NCI-H2171 treated with DMSO at 0.1 percent for 48 hours (cell line): ENCODE measurements at places on chromosomes 12 and 14.

- DNase-seq, result peak; percentile 31
Observed at GRCh38 chr14:46344327-46344937, 307.1 kb downstream of the RPL10L start.

GRCh38 chr12:109782326-109782703, 50.9 kb downstream of the TRPV4 start:
- DNase-seq, result no peak

DNA sequence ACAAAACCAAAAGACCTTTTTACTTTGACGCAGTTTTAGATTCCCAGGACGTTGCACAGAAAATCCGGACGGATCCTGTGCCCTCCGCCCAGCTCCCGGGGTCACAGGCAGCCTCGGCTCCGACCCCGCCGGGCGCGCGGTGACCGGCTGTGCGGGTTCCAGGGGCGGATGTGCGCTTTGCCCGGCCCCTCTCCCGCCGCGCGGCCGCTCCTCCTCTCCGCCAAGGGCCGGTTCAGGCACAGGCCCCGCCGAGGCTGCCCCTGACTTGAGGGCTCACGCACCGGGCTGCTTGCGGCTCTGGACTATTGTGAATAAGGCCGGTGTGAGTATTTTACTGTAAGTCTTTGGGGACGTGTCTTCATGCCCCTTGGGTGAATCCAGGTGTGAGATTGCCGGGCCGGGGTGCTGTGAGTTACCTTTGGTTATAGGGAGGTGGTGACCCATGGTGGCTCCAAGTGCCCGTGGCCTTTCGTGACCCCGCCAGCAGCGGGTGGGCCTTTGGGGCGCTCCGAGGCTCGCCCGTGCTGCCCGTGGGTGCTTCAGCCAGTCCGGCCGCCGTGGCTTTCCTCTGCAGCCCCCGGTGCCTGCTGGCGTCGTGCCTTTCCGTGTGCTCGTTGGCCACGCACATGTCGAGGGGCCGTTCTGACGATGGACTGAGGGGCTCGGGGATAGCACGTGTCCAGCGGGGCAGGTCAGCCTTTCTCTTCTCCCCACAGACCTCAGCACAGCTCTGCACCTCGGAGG, 45.9 kb downstream of the NOC4L start:
- peak; percentile 34 for DNase-seq

DNA sequence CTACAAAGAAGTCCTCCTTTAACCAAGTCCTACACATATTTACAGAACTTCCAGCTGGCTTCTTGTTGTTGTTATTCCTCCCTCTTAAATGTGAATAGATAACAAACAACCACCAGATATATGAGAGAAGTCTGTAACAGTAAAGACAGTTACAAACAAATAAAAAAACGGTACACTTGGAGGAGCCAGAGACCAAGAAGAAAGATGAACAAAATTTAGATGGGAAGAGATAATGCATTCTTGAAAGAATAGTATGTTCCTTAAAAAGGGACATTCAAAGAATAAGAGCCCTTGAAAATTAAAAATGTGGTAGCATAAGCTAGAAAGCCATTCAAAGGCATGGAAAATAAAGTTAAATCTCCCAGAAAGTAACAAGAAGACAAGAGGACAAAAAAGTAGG, 25.9 kb downstream of the SLCO1A2 start:
- DNase-seq, result no peak

DNA sequence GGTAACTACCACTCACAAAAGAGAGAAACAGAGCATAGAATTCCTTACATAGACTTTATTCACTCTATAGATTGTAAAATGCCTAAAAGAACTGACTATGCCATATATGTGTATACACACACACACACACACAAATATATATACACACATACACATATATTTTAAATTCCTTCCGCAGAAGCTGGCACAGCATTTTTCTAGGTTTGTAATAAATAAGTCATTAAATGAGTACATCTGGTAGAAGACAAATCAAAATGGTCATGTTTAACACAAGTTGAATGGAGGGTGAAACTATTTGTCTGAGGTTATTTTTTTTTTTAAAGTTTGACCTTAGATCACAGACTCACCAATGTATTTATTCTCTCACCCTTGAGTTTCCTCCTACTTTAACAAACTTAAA, 58.2 kb downstream of the CCER1 start:
- no peak for DNase-seq

DNA sequence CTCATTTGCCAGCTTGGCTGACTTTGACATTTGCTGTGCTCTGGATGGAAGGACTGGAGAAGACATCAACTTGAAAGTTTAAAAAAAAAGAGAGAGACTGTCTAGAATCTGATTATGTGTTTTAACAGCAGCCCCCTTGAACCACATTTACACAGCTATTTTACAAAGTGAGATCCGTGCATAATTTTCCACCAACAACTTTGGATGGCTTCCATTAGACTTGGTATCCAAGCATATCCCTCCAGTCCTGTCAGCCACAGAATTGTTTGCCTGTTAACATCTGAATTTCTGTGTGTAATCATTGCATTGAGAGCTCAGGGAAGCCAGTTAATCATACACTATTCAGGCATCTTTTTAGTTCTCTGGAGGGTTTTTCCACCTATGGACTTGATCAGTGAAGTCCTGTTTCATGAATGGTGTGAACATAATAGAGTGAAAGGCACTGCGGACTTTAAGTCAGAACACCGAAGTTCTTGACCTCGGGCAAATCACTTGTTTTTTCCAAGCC, 93.7 kb downstream of the SAMD4A start:
- DNase-seq, result no peak

DNA sequence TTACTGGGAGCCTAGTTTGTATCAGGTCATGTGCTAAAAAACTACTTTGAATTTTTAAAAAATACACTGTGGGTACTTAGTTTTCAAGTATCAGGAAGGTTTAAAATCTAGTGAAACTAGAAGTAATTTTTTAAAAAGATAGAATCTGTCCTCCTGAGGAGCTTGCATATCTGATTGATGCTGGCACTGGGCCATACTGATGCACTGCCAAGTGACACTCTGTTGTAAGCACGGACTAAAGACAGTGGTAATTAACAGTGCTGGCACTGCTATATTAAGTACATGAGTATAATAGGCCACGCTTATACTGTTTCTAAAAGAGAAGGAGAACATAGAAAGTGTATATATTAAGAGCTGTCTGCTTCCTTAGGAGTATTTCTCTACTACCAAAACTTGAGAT, 10.0 kb upstream of the TBC1D30 start:
- peak; percentile 52 for DNase-seq

- no peak for DNase-seq
Observed at GRCh38 chr12:53143355-53143754, 37.2 kb upstream of the ZNF740 start.

GRCh38 chr14:79809849-79810612, 401.3 kb downstream of the DIO2 start:
- DNase-seq, result peak; percentile 91

DNA sequence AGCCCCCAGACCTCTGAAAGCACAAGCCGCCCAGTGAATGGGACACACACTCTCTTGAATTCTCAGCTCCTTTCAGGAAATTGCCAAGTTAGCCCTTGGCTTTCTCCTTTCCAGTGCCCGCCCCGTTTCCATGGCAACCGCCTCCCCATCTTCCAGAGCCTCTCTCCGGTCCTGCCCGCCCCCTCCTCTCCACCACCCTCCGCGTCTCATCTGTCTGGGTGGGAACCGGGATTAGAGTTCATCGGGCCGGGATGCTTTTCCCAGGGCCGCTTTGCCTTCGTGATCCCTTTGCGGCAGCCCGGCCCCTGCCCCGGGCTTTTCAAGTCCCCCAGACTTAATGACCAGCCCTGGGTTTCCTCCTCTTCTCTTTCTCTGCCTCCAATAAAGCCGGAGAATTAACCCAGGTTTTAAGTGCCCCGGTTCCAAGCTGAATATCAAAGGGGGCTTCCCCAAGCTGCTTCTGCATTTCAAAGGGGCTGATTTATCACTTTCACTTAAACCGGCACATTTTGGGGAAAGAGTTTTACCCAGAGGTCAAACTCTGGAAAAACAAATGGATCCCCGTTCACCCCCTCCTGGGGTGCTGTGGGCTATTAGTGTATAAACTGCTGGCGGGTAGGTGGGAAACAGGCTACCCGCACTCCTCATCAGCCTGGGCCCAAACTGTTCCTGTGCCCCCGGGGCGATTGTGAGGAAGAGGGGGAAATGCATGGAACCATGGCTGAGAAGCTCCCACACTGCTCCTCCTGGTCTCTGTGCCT, 101.7 kb downstream of the ZFP36L1 start:
- DNase-seq, result no peak

DNA sequence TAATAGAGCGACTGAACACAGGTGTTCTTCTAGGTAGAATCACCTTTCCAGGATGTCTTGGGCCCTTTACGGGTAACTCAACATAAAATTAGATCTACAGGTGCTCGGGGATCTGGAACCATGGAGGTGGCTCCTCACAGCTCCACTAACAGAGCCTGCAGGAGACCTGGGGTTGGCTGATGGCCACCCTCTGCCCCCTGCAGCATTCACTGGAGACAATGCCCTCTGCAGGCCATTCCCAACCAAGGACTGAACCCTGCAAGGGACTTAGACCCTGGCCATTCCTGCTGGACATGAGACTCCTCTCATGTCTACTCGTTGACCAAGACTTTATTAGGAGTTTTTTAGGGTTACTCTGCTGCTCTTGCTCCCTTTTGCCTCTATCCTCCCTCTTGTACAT, 58.5 kb upstream of the PPP4R3A start:
- DNase-seq, result no peak

- no peak for DNase-seq
Observed at GRCh38 chr12:81161680-81162079, 83.8 kb downstream of the ACSS3 start.

DNA sequence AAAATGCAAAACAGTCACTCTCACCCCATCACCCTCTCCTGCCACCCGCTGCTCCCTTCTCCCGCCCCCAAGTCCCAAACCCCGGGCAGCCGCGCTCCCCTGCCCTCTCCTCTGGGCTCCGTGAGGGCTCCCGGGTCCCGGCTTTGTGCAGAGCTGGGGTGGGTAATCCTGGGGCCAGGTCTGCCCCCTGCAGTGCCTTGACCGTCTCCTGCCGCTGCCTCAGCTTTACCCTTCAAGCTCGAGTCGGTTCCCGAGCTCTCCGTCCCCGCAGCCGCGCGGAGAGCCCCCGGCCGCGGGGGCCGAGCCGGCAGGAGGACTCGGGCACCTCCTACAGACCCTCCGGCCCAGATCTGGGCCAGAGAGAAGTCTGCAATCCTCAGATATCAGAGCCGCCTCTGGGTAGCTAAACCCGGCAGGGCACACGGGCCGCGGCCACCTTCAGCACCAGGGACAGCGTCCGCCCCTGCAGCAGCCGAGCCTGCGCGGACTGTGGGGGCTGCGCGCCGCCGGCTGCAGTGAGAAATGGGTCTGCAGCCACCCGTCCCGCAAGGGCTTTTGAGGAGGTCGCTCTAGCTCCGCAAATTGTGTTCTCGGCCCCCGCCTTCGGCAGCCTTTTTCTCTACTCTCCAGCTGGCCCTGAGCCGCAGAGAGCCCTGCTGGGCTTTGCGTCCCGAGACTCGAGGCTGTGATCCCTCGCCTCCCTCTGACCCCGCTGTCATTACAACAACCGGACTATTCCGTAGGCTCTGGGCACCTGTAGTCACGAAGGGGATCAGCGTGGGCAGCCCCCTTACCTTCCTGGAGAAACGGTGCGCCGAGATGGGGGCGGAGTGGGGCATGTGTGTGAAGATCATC, 1.2 kb downstream of the PRMT8 start:
- DNase-seq, result peak; percentile 75

DNA sequence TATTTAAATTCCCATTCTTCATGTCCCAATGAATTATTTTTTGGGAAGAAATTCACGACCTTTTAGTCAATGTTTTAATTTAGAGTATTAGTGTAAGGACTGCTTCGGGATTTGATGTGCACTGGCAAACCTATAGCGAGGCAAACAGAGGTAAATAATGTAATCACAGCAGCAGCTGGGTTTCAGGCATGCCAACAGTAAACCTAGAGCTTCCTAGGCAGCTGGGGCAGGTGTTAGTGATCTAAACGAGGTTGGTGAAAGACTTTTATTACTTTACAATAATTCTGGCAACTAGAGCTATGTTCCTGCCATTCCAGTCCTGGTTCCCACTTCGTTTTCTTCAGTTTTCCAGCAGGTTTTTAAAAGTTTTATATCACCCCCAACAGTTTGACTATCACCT, 1036.4 kb upstream of the FOXG1 start:
- DNase-seq, result no peak

GRCh38 chr12:100926669-100927248, 132.2 kb downstream of the ANO4 start:
- peak; percentile 29 for DNase-seq

DNA sequence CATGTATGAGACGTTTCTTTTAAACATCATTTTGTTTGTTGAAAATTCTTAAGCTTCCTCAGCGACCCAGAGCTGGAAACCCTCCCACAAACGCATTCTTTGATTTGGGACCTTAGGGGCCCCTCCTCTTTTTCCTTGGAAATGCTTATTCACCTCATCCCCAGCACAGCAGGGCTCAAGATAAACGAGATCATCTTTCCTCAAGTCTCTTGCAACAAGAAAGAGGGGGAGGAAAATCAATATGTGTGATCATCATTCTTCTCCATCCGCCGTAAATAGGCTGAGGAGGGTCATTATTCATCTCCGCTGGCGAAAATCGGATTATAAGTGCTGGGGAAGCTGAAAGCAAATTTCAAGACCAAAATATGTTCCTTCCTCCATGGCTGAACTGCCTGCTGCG, 1415.2 kb downstream of the AACS start:
- DNase-seq, result no peak

- no peak for DNase-seq
Observed at GRCh38 chr12:108611884-108612415, 14.1 kb upstream of the TMEM119 start.

- DNase-seq, result no peak
Observed at GRCh38 chr12:5467931-5468330, 36.0 kb downstream of the NTF3 start.

DNA sequence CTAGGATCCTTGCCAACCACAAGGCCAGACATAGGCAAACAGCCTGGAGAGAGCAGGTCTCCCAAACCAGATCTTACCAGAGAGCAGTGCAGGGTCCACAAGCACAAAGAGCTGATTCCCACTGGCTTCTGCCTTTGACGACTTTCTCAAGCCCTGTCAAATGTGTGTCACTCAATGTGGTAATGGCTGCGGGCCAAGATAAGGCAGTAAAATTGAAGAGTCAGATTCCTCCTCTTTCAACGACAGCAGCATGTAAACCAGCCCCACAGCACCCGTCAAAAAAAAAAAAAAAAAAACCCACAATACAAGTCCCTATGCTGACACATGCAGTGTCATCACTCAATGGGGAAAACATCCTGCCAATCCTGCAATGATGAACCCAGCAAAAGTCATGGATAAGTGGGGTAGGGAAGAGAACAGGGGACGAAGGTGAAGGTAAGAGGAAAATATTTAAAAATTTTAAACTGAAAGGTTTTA, at the start of gene STON2:
TSS of gene STON2 (minus strand) at position 123 of the 477 bp plus-strand sequence. CDS start 1,942 bp downstream, outside the sequence.
- peak; percentile 94 for DNase-seq

- no peak for DNase-seq
Observed at GRCh38 chr12:11133162-11133561, 1.3 kb downstream of the TAS2R30 start.

- DNase-seq, result peak; percentile 75
Observed at GRCh38 chr12:57240926-57241401, 10.0 kb downstream of the STAC3 start.

GRCh38 chr12:52724384-52724783, 21.1 kb upstream of the KRT77 start:
- no peak for DNase-seq
